ENCODE measurements at places on chromosomes 5 and 9.

GRCh38 chr5:159412284-159413046 is 82.2 kb upstream of the IL12B start:
- no peak for DNase-seq

- no peak for DNase-seq
Measured at GRCh38 chr9:91914404-91914803, 35.6 kb downstream of the ROR2 start.

- no peak for DNase-seq
Measured at GRCh38 chr5:112684737-112685136, 52.9 kb upstream of the APC start.

GRCh38 chr5:60210810-60211209 is 317.3 kb upstream of the PDE4D start:
- DNase-seq, result no peak

GRCh38 chr5:40688996-40689395 is 9.3 kb downstream of the PTGER4 start:
- no peak for DNase-seq

DNA sequence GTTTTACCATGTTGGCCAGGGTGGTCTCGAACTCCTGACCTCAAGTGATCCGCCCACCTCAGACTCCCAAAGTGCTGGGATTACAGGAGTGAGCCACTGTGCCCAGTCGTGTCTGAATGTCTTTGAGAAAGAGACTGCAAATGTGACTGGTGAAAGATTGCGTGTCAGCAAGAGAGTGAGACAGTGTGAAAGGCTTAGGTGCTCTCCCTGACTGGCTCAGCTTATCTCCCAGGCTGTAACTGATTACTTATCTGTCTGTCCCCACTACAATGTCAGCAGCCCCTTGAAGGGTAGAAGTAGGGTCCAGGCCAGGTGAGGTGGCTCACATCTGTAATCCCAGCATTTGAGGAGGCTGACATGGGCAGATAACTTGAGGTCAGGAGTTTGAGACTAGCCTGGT is 3.4 kb upstream of the FGFR4 start:
- no peak for DNase-seq

Measured in NCI-H1930 (cell line).